ENCODE measurements at places on chromosomes 16 and 17.

DNA sequence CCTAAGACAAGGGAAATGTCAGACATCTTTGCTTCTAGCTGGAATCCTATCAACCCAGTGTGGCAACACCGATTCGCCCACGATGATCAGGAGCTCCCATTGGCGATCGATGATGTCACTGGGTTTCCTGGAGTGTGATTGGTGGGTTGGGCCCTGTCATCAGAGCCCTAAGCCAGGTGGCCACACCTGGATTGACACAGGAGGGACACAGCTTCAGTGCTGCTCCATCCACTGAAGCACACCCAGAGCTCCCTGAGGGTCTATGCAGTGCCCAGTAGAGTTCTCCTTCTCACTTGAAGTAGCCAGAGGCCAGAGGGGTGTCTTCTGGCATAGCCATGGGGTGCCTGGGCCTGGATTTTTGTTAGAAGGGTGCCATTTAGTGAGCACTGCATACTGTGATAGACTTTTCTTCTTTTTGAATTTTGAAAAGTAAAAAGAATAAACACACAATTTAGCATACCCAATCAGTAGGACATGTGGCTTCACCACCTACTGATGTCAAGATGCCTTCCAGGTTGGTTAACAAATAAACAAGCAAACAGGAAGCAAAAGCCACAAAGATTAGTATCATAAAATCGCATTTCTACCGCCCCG lies 77.6 kb downstream of the CMIP start:
- no peak for DNase-seq

GRCh38 chr17:48749621-48750553 lies 21.3 kb upstream of the HOXB13 start:
- no peak for DNase-seq

- no peak for DNase-seq
Measured at GRCh38 chr16:79320956-79321355, 279.6 kb downstream of the MAF start.

DNA sequence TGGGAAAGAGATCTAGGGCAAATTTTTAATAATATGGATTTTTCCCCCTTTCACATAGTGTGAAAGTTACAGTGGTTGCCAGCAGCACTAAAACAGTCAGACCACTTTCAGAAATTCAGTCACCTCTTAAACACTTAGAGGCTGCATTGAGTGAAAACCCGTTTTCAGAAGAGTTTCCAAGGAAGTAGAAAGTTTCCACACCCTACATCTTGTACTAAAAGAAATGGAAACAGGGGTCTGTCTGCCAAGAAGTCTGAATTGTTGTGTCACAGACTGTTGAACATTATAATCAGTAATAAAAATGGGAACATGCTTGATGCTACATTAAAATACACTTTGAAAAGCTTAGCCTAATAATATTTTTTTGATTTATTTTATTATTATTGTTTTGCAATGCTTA lies 278.9 kb upstream of the KCNJ16 start:
- no peak for DNase-seq

DNA sequence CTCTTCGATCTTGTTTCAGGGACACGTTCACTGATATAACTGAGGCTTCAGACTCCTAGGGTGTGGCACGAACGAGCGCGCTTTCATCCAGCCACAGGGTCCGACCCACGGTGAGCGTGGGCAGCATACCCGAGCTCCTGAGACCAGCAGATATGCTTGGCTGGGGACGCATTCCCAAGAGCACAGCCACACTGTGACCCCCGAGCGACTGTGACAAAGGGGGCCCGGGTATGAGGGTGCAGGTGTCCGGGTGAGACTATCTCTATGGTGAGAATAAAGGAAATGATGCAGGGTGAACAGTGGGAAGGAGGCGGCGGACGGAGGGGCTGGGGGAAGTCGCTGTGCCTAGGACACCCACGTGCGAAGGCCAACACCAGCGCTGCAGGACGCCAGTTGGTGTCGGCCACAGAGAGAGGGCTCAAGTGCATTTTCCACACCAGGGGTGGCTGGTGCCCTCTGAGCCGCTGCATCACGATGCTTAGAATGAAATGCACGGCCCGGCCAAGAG lies 17.6 kb downstream of the RPH3AL start:
- no peak for DNase-seq
